Stimulated activated CD4-positive, alpha-beta T cell treated with anti-CD3 and anti-CD28 coated beads, Interleukin-2, amount 100 ng/mL, for 24 hours (primary cell): ENCODE measurements at places on chromosomes 7 and 10.
A peak's percentile ranks its signal among the peaks of the same experiment; 100 is the strongest.

- no peak for DNase-seq
Observed at GRCh38 chr7:1951159-1951536, 281.1 kb downstream of the ELFN1 start.

GRCh38 chr7:26489391-26489790 lies 197.7 kb downstream of the SNX10 start:
- DNase-seq = no peak

DNA sequence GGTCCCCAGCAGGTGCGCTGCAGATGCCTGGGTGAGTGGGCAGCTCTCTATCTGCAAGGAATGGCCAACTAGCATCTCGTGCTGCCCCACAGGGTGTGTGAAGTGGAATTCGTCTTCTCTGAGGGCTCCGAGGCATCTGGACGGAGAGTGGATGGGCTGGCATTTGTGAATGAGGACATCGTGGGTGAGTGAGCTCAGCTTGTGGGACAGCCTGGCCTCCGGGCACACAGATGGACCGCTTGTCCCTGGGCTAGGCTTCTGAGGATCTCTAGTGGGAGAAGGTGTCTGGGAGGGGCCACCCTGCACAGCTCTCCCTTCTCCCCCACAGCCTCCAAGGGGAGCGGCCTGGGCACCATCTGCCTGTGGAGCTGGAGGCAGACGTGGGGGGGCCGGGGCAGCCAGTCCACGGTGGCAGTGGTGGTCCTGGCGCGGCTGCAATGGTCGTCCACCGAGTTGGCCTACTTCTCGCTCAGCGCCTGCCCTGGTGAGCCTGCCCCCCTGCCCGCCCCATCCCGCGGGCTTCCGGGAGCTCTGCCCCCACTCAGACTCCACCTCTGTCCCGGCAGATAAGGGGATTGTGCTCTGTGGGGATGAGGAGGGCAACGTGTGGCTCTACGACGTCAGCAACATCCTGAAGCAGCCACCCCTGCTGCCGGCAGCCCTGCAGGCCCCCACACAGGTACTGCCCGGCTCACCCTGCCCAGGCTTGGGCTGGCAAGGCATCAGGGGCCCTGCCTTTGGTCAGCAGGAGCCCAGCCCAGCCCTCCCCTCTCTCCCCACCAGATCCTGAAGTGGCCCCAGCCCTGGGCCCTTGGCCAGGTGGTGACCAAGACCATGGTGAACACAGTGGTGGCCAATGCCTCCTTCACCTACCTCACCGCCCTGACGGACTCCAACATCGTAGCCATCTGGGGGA lies 6.3 kb downstream of the POLR2J start:
- peak; percentile 17 for DNase-seq

DNA sequence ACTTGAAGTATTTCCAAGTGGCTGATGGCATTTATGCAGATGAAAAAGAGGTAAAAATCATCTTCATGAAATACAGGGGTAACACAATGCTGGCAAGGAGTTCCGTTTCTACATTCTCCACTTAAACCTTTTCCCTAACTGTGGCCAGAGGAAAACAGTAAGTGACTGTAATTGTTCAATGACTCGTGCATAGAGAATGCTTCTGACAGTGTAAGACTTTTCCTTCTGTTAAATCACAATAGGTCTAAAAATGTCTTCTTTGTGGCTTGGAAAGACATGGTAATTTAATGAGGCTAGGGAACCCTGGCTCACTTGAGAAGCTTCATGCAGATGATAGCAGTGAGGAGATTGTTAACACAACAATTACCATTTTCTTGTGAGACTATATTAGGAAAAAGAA lies 50.3 kb upstream of the RSU1 start:
- DNase-seq = no peak

DNA sequence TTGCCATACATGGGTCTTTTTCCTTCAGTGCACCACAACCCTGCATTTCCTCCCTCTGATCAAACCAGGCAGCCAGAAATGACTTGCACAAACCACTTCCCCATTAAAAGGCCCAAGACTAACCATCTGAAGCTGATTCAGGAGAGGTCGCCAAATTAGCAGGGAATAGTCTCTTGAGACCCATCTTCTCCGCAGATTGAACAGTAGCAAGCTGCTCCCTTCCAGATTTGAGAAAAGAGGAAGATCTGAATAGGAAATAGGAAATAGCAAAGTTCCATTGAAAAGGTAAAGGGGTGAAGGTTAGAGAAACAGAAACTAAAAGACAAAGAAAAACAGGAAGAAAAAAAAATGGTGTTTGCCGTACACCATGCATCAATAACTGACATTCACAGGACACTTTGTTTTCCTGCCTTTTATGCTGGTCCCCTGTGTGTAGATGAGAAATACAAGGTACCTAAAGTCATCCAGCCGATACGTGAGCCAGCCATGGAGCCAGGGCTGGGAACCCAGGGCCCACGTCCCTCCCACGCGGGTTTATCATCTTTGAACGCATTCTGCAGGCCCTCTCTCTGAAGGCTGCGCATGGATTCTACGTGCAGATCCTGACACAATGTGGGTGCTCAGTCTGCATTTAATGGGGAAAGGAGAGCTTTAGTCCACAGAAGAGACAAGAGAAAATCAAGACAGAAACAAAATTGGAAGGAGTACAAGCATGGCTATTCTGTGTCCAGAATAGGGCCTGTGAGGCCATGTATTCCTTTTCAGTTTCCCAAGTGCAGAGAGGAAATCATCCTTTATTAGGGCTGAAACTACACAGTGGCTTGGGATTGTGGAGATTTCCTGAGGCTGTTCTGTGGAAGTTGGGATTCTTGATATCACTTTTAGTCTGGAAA lies 268.4 kb upstream of the NPVF start:
- no peak for DNase-seq

GRCh38 chr7:127717502-127718339 lies 65.7 kb downstream of the SND1 start:
- DNase-seq = no peak

- DNase-seq = peak; percentile 15
Observed at GRCh38 chr10:43943119-43943817, 294.6 kb upstream of the ZNF32 start.

GRCh38 chr10:15325243-15325943 lies 45.7 kb downstream of the FAM171A1 start:
- no peak for DNase-seq
